ENCODE measurements at places on chromosomes 5 and 9. TPM values are rescaled to one million over a fixed set of nuclear protein-coding genes. Genes with fewer than 3 reads are reported as not detected.

GRCh38 chr9:23750808-23751207 lies 75.2 kb downstream of the ELAVL2 start:
- no peak for DNase-seq

The FAXDC2 gene
- 24.6 TPM for total RNA-seq

The GBGT1 gene
- total RNA-seq, result 16.8 TPM

The RLN1 gene
- not detected for total RNA-seq

GRCh38 chr5:158770506-158770905 lies 329.2 kb downstream of the EBF1 start:
- DNase-seq, result no peak

GRCh38 chr9:125758986-125759763 lies 12.0 kb downstream of the PBX3 start:
- DNase-seq, result no peak

Measured in right atrium auricular region (tissue), 2 donors.